Right ventricle myocardium superior (tissue), 1 donor: ENCODE measurements at places on chromosomes 16 and 17.

GRCh38 chr16:54281535-54282201, 4.9 kb downstream of the IRX3 start:
- DNase-seq, result peak; percentile 44

DNA sequence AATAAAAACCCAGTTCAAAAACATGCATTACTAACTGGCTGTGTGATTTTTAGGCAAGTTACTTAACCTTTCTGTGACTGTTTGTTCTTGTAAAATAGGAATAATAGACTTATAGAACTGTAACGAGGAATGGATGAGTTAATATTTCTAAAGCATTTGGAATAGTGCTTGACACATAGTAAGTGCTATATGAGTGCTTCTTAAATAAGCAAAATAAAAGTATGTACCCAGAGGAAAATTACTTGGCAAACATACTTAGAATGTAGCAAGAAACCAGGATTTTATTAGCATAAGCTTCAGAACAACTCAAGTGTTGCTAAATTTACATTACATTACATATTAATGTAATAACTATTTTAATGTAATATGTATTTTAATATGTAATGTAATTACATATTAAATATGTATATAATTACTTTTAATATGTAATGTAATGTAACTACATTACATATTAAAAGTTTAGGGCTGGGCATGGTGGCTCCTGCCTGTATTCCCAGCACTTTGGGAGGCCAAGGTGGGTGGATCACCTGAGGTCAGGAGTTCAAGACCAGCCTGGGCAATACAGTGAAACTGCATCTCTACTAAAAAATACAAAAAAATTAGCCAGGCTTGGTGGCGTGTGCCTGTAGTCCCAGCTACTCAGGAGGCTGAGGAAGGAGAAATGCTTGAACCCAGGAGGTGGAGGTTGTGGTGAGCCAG, 14.2 kb downstream of the NFAT5 start:
- DNase-seq, result no peak

DNA sequence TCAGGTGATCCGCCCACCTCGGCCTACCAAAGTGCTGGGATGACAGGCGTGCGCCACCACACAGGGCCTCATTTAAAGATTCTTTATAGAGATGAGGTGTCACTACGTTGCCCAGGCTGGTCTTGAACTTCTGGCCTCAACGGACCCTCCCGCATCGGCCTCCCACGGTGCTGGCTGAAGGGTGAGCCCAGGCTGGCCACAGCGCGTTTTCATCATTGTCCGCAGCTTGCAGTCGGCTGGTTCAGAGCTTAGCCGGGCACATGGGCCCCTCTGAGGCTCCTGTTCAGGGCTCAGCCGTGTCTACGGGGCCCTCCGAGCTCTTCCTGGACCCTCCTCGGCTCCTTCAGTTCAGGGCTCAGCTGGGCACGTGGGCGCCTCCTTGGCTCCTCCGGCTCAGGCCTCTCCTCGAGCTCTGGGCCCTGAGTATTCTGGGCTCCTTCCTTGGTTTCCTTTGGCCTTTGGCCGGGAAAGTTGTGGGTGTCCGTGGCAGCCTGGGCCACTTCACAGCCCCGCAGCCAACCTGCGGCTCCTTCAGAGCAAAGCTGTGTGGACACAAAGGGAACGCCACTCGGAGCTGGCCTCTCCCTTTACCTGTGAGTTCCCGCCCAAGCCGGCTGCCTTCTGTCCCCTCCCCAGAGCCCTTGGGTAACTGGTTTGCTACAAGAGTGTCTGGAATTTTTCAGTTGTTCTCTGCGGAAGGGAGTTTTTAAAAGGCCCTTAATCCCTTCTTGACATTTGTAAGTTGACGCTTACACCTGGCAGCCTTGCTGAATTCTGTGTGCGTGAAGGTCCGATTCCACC, 1.2 kb upstream of the MSLN start:
- no peak for DNase-seq

- DNase-seq, result peak; percentile 83
Measured at GRCh38 chr16:49834531-49835151, 21.3 kb downstream of the ZNF423 start.

DNA sequence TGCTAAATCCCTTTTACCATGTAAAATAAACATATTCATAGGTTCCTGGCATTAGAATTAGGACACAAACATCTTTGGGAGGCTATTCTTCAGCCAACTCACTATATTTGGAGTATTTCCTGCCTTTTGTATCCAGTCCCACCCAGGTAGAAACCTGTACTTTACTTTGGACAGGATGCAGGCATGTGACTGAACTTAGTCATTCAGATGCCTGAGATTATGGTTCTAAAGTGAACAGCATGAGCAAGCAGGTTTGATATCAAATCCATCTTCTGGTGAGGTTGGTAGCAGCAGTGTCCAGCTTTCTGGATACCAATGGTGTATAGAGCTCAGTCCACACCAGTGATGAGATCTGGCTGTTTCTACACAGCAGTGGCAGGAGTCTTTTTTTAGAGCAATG, 20.2 kb downstream of the CA10 start:
- no peak for DNase-seq

GRCh38 chr17:32100971-32101631, 41.2 kb upstream of the RHOT1 start:
- no peak for DNase-seq

DNA sequence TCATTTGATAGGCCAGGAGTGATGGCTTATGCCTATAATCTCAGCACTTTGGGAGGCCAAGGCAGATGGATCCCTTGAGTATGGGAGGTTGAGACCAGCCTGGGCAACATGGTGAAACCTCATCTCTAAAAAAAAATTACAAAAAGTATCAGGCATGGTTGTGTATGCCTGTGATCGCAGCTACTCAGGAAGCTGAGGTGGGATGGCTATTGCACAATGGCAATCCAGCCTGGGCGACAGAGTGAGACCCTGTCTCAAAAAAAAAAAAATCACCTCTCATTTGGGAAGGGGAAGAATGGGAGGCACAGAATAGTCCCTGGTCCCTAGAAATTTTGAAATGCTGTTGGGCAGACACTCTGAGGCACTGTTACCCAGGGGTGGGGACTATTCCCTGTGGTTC, 35.2 kb downstream of the SLFN11 start:
- no peak for DNase-seq

- DNase-seq, result no peak
Measured at GRCh38 chr16:66306366-66307150, 59.9 kb upstream of the CDH5 start.

DNA sequence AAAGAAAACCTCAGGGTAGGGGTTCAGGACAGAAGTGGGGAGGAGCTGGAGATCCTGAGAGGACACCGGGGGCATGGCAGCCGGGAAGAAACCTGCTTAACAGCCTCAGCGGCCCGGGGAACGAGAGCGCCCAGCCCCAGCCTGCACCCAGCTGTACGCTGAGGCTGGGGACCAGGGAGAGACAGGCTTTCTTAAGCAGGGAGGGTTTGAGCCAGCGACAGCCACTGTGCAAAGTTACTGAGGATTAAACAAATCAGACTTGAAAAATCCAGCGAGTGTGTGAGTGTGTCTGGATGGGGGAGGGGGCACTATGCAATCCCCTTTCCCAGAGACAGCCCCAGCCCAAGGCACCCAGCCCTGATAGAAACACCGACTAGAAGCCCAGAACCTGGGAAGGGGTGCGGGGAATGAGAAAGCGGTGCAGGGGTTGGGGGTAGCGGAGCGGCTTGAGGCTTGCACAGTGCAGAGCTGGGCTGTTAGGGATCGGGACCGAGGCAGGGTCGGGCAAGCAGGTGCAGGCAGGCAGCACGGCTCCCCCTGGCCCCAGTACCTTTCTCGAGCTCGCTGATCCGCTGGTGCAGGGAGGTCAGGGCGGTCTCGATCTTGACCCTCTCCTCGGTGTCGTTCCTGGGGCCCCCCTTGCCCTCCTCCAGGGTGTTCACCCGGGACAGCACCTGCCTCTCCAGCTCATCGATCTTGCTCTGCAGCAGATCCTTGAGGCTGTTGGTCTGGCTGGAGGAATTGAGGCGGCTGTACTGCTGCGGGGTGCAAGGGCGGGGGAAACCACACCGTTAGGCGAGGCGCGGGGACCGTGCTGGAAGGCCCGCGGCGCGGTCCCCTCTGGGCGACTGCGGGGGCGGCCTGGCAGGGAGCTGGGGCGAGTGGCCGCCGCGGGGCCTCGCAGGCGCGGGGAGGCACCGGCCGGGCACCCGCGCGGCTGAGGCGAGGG, 1.2 kb downstream of the NPTX1 start:
- DNase-seq, result no peak

DNA sequence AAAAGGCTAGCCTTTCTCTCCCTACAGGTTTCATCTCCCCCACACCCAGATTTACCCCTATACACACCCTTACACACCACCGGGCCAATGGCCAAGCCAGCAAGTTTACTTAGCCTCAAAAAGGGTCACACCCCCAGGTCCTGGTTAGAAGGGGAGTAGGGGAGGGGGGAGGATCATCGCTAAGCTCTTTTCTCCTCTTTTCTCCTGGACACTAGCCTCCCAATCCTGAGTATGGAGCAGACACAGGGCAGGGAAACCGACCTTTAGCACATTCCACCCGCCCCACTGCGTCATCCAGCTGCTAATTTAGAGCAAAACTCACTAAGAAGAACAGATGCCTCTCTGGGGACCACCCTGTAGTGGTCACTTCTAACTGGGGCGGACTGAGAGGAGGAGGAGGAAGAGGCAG, 4.4 kb downstream of the ACLY start:
- peak; percentile 54 for DNase-seq

DNA sequence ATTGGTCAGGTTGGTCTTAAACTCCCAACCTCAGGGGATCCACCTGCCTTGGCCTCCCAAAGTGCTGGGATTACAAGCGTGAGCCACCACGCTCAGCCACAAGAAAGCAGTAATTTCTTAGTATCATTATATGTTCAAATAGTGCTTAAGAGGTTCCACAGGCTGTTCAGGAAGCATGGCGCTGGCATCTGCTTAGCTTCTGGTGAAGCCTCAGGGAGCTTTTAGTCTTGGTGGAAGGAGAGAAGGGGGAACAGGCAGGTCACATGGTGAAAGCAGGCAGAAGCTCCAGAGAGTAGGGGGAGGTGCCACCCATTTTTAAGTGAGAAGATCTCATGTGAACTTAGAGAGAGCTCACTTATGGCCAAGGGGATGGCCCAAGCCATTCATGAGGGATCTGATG, 3.7 kb upstream of the SEC14L1 start:
- no peak for DNase-seq

GRCh38 chr16:51450909-51451308, 299.8 kb upstream of the SALL1 start:
- no peak for DNase-seq
